Head of caudate nucleus (tissue), 42 donors: ENCODE measurements at places on chromosomes 2 and 18.

GRCh38 chr2:121155502-121156056, 129.4 kb downstream of the TFCP2L1 start:
- no peak for DNase-seq

GRCh38 chr18:22510697-22511096, 93.0 kb upstream of the CTAGE1 start:
- DNase-seq, result no peak

- DNase-seq, result no peak
These were observed 145.4 kb upstream of the SPOPL start for GRCh38 chr2:138356178-138356577.

DNA sequence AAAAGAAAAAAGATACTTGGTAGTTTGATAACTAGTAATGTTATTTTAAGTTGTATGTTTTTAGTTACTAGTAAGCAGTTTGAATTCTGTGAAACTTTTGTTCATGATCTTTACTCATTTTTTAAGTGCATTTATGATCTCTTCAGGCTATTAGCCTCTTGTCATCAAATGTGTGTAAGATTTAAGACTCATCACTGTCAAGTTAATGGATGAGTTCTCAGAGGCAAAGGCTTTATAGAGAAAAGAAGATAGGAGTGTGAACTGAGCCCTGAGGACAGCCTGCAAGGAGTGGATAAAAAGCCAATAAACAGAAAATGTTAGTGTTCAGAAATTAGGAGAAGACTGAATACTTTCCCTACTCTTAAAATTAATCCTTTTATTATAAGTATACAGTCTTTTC, 13.5 kb downstream of the NDUFV2 start:
- DNase-seq, result no peak

- DNase-seq, result no peak
These were observed 74.4 kb upstream of the MAP4K4 start for GRCh38 chr2:101623031-101623521.

DNA sequence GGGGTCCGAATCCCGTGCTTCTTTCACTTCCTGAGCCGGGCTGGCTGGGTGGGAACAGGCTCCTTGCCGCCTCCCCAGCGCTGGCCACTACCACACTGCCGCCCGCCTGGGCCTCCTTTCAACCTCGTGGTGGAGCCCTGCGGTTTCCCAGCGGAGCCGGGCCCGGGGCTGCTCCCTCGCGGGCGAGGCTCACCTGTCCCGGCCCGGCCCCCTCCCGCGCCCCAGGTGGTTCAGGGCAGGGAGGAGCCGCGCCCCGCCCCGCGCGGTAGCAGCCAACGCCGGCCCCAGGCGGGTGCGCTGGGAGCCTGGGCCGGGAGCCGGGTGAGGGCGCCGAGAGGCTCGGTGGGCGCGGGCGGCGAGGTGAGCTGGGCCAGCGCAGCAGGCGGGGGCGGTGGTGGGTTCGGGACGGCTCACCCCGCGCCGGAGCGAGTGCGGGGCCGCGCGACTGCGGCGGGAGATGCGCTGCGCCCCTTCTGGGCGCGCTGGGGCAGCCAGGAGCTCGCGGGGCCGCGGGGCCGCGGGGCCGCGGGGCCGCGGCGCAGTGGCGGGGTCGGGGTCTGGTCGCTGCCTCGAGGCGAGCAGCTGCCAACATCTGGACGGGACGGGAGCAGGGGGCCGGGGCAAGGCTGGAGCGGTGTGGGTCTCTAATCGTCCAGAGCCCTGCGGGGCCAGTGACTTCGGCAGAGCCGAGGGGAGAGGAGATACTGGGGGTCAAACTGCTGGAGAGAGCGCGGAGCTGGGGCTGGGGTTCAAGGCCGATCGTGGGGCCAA, at the start of gene LYPD6B:
Gene LYPD6B, plus strand, starts transcription at position 258 of the 771 bp plus-strand sequence. CDS start 92,250 bp downstream, outside the sequence.
- no peak for DNase-seq

- DNase-seq, result no peak
These were observed 42.5 kb downstream of the DAPL1 start for GRCh38 chr2:158837645-158838044.

GRCh38 chr2:149739171-149739882, 151.8 kb upstream of the MMADHC start:
- no peak for DNase-seq

DNA sequence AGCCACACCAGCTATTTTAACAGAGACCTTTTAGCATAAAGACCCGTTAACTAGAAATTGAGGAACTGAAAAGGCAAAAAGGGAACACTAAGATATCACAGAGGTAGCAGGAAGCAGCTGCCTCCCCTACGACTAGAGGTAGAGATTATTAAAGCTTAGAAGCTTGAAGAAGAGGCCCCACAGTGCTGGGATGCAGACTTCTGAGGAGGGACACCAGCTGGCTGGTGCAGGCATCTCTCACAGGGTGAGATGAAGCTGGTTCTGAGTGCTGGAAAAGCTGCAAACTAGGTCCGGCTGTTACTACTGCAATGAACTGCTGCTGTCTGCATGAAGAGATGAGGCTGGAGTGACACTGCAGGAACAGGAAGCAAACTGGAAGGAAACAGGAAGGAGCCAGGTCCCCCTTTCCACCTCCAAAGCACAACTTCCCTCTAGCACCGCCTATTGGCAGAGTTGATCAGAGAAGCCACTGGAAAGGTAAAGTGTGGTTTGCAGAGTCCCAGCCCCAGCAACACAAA, 61.2 kb upstream of the MRPS9 start:
- DNase-seq, result peak; percentile 38

- DNase-seq, result no peak
These were observed 40.5 kb downstream of the UPP2 start for GRCh38 chr2:158142165-158142564.

GRCh38 chr2:37415128-37415820, 70.8 kb downstream of the QPCT start:
- DNase-seq, result no peak

- no peak for DNase-seq
These were observed 77.6 kb downstream of the AFF3 start for GRCh38 chr2:100064592-100065428.

- no peak for DNase-seq
These were observed 18.4 kb downstream of the SCN9A start for GRCh38 chr2:166357068-166357949.

DNA sequence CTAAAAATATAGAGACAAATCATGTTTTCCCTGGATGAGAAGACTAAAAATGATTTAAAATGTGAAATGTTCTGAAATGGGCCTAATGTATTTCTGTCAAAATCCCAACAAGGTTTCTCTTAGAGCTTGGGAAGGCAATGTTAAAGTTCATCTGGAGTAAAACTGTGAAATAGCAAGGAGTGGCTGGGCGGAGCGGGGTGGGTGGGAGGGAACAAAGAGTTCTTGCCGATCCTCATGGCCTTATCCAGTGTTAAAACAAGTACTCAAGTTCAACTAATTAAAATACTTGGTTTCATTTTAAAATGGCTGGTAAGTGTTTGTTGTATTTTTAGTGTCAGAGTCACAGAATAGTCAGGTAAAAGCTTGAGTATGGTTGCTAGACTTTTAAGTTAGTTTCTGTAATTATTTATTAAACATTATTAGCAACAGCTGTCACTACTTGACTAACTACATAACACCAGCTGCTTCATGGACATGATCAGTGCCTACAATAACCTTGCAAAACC, 87.3 kb downstream of the RTN4 start:
- DNase-seq, result no peak

DNA sequence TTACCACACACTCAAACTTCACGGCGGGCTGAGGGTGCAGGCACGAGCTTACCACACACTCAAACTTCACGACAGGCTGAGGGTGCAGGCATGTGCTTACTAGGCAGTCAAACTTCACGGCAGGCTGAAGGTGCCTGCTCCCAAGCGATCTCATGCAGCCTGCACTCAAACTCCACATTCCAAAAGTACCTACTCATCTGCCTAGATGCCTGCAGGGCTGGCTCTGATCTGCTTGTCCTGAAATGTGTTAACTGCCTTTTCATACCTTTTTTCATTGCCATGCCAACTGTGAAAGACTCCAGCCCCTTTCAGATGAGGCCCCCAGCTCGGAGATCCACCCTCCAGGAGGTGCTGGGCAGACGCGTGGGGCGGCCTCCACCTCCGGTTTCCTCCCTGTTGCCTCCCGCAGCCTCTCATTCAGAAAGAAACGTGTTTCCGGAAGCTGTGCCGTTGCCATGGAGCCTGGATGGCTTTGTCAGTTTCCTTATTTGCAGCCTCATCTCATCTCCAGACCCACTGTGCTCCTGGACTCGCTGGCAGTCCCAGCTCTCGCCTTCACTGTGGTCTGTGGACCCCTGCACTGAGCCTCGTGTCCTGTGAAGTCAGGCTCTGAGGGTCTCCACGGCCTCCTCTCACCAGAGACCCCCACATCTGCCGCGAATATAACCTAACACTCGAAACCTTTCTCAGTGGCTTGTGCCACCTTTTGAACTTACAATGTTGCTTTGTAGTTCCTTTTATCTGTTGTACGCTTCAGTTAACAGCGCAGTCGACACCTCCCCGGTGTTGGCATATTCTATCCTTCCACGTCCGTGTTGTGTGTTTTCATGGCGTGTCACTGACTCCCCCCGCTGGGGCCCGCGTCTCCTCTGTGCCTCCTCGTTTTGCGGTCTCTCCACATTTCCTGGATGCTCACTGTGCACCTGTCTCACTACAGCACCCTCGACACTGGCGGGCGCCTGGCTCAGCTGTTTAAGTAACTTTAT, 106.1 kb upstream of the ALKAL2 start:
- peak; percentile 62 for DNase-seq

- no peak for DNase-seq
These were observed 77.1 kb upstream of the CTAGE1 start for GRCh38 chr18:22494771-22495170.

GRCh38 chr2:23616630-23617029, 231.7 kb downstream of the KLHL29 start:
- DNase-seq, result no peak

GRCh38 chr2:16828828-16829160, 163.2 kb upstream of the CYRIA start:
- DNase-seq, result no peak

DNA sequence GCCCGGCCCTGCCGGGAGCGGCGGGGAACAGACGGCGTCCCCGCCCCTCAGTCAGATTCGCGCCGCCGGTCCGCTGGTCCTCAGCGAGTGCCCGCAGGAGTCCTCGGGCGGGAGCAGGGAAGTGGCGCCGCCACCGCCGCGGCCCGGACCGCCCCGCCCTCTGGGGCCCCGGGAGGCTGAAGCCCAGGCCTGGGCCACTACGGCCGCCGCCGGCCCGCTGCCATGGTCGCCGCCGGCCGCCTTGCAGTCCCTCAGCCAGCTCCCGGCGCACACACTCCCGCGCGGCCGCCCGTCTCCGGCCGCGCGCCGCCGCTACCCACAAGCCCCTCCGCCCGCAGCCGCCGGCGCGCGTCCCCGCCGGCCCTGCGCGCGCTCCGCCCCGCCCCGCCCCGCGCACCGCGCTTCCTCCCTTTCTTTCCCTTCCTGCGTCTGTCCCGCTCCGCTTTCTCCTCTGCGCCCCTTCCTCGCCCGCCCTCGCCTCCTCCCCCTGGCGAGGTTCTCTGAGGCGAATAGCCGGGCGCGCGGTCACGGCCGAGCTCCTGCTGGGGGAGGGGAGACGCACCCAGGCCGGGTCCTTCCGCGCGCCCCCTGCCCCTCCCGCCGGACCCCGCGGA, at the start of gene ROCK2:
Gene ROCK2, minus strand, starts transcription at position 295 of the 614 bp plus-strand sequence. CDS start 500 bp downstream, outside the sequence.
- peak; percentile 84 for DNase-seq

- no peak for DNase-seq
These were observed 108.4 kb upstream of the RMDN2 start for GRCh38 chr2:37816686-37817085.

- peak; percentile 83 for DNase-seq
These were observed at the start of gene DGKD for GRCh38 chr2:233353769-233354499. DGKD (plus strand) TSS chr2:233354494; CDS start chr2:233354519, 25 bp downstream.

DNA sequence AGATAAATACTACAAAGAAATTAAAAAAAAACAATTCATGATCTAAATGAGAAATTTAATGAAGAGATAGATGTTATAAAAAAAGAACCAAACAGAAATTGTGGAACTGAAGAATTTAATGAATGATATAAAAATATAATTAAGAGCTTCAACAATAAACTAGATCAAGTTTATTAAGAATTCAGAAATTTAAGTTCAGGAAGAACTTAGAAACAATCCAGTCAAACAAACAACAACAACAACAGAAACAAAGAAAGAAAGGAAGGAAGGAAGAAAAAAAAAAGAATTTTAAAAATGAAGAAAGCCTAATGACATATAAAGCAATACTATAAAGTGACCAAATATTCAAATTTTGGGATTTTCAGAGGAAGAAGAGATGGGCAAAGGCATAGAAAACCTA, 250.9 kb upstream of the FBXO11 start:
- no peak for DNase-seq

DNA sequence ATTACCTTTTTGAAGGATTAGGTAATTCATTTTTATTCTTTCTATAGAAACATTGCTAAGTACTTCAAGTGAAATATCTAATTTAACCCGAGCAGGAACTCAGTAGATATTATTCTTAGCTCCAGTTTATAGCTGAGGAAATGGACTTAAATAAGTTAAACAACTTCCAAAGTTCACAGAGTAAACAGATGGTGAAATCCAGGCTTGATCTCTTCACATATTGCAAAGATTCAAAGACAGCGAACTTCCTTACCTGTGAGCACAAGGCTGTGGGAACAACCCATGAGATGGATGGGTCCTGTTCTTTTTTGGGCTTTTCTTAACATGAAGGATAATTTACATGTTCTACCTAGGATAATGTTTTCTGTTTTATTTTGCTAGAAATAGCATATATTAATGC, 439.0 kb downstream of the IRS1 start:
- no peak for DNase-seq

GRCh38 chr2:60604486-60605064, 51.1 kb upstream of the BCL11A start:
- DNase-seq, result no peak

- no peak for DNase-seq
These were observed 25.4 kb upstream of the TANK start for GRCh38 chr2:161134547-161135518.

- no peak for DNase-seq
These were observed 1.4 kb downstream of the MARCHF7 start for GRCh38 chr2:159713631-159714246.

DNA sequence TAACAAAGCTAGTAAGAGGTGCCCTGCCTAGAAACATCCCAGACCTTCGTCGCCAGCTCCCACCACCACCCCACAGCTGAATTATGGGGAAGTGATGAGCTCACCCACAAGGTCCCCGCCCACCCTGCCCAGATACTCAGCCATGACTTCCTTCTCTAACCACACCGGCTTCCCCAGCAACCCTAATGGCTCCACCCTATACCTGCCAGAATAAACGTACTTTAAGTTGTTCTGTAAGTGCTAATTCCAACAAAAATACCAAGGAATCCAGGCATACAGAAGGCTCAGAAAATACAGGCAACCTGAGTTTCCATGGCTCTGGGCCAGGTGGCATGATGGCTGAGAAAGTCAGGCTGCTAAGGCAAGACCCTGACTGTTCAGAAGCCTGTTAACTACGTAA, 39.1 kb downstream of the TMEM163 start:
- no peak for DNase-seq

DNA sequence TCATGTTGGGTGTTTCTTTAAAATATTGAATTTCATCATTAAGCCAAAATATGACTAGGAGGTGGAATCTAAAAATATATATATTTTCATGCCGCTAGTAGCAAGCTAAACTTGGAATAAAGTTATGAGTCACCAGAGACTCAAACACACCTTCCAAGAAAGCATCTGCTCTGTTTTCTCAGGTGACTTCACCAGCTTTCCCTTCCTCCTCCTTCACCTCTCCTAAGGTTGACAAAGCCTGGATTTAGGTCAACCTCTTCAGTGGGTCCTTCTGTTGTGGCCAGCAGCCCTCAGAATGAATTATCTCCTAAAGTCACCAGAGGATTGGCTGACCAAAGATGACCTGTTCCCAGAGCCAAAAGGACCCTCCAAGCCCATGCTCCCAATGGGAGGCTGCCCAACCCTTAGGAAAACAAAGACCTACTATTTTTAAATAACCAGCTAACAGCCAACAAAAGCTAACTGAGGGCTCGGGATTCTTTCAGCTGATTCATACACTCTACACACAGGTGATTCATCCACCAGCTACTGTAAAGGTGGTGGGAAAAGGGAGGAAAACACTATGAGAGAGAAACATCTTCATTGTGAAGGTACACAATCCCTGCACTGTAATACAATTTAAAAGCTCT, 113.9 kb downstream of the MYO5B start:
- no peak for DNase-seq
